ENCODE measurements at places on chromosomes 1 and 21.

DNA sequence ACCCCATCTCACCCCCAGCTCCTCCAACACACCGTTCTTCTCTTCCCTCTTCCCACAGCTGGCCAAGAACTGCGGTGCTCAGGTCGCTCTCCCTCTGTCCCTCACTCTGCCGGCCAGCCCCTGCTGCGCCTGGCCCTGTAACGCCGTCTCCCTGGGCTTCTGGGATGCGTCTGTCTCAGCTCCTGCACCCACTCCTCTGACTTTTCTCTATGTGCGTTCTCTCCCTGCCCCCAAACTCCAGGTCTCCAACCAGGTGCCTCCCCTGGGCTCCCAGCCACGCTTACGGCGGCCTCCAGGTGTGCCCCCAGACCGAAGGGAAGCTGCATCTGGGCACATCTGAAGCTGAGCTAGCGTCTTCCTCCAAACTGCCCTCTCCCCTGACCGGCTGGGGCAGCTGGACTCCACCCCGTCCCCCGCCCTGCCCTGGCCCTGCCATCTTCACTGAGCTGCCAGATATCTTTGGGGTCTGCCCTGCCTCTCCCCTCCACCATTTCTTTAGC, 2.6 kb downstream of the KRTAP10-12 start:
- DNase-seq, result no peak

DNA sequence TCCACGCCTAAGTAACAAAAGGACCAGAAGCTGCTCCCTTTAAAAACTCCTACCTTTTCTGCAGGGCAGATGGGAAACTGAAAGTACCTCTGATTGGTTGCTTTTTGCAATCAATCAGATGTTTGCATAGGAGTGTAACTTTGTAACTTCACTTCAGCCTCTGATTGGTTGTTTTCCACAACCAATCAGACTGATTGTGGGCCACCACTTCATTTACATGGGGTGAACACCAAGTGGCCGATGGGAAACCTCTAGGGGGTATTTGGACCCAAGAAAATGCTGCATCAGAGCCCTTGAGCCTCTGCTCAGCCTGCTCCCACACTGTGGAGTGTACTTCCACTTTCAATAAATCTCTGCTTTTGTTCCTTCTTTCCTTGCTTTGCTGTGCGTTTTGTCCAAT, 32.8 kb upstream of the CD1D start:
- DNase-seq, result no peak

- no peak for DNase-seq
Observed at GRCh38 chr1:69191335-69191734, 376.4 kb upstream of the LRRC7 start.

- no peak for DNase-seq
Observed at GRCh38 chr1:210262167-210262896, 29.7 kb downstream of the SERTAD4 start.

DNA sequence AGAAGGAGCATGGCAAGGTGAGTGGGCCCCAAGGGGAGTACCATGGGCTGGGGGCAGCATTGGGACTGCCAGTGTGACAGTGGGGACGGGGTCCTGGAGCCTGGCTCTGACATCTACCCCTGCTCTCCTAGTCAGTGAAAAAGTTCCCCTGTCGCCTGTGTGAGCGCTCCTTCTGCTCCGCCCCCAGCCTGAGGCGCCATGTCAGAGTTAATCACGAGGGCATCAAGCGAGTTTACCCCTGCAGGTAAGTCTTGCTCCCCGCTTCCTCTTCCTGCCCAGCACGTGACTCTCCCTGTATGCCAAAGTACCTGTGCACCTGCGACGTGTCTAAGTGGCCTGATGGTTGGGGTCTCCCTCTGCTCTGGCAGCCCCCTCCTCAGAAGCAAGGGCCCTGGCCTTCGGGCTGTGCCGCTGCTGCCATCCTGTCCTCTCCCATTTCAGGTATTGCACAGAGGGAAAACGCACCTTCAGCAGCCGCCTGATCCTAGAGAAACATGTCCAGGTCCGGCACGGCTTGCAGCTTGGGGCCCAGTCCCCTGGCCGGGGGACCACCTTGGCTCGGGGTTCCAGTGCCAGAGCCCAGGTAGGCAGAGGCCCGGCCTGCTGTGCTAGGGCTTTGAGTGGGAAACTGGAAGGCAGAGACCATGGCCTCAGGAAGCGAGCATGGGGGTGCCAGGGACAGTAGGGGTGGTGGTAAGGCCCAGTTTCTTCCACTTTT, 8.1 kb downstream of the ZNF687 start:
- DNase-seq, result no peak

GRCh38 chr21:35225573-35225972, 176.5 kb upstream of the RUNX1 start:
- DNase-seq, result no peak

- DNase-seq, result no peak
Observed at GRCh38 chr1:18085387-18086074, 22.1 kb upstream of the IGSF21 start.

- peak; percentile 53 for DNase-seq
Observed at GRCh38 chr1:160951443-160952128, 3.0 kb downstream of the ITLN2 start.

DNA sequence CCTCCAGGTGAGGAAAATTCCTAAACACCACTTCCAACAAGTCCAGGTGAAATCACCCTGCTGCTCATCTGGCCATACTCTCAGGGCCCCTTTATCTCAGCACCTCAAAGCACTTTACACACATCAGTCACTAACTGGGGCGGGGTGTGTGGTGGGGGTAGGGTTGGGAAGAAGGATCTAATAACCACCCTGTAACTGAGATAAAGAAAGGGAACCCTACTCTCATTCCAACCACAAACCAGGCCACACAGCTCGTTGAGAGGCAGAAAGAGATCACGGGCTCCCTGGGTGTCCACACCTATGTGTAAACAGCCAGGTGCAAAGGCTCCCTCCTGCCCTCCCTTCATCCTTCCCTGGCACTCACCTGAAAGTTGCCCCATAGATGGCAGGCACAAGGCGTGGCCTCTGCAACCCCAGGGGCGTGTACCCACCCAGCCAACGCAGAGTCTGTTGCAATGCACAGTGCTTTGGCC, 20.4 kb downstream of the GPR161 start:
- DNase-seq, result no peak

DNA sequence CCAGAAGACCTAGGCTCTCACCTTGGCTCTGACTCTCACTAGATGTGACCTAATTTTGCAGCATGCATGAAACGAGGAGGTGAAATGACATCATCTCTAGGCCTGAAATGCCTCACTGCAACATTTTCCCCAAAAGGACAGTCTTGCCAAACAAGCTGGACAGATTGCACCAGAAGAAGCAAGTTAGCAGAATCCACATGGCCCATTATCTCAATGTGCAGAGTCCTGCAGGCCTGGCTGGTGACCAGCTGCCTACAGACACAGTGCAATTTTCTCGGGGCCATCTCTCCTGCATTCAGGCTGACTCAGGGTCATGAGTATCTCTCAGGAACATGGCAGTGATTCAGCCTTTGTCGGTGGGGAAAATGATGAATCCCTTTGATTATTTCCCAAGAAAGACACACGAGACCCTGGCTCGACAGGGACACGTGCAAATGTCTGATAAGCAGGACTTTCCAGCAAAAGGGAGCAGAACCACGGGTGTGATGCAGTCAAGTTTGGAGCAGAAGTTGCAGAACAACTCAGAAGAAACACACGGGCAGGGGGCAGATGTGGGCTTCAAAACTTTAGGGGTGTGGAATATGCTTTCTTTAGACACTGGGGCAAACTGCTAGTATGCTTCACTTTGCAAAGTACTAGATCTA, 38.7 kb downstream of the TRIM67 start:
- no peak for DNase-seq

- DNase-seq, result no peak
Observed at GRCh38 chr21:44966135-44967081, 26.6 kb downstream of the SLX9 start.

- no peak for DNase-seq
Observed at GRCh38 chr1:197544130-197544529, 231.2 kb downstream of the DENND1B start.

- no peak for DNase-seq
Observed at GRCh38 chr1:48859456-48859855, 82.8 kb upstream of the BEND5 start.

GRCh38 chr1:223393275-223394214, at the start of gene CCDC185:
Gene CCDC185, plus strand, starts transcription at chr1:223393415. Its CDS starts 61 bp downstream, at chr1:223393476.
- no peak for DNase-seq

- no peak for DNase-seq
Observed at GRCh38 chr21:16851054-16851453, 661.8 kb upstream of the CXADR start.

GRCh38 chr21:44898851-44899767, 21.6 kb downstream of the ITGB2 start:
- DNase-seq, result no peak

GRCh38 chr1:43951021-43951985, 4.6 kb downstream of the IPO13 start:
- no peak for DNase-seq

- no peak for DNase-seq
Observed at GRCh38 chr21:37821786-37822450, 94.3 kb downstream of the KCNJ6 start.

DNA sequence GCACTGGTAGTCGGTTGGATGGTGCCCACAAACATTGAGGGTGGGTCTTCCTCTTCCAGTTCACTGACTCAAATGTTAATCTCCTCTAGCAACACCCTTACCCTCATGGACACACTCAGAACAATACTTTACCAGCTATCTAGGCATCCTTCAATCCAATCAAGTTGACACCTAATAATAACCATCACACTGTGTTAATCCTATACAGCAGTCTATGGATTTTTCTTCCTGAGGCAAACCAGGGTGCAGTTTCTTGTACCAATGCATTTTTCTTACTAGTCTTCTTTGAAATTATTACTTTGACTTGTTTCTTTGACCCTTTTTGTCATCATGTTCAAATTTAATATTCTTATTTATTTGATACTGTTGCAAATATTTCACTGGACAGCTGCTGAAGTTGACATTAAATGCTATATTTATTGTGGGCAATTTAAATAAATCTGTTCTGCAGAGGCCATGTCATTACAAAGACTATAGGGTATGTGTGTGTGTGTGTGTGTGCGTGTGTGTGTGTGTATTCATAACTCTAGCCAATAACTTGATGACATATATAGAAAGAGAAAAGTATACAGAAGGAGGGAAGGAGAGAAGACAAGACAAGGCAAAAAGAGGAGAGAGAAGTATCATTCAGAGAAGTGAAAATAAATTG, 884.8 kb upstream of the NEGR1 start:
- no peak for DNase-seq

- no peak for DNase-seq
Observed at GRCh38 chr1:228307218-228308023, 99.2 kb downstream of the TRIM11 start.

DNA sequence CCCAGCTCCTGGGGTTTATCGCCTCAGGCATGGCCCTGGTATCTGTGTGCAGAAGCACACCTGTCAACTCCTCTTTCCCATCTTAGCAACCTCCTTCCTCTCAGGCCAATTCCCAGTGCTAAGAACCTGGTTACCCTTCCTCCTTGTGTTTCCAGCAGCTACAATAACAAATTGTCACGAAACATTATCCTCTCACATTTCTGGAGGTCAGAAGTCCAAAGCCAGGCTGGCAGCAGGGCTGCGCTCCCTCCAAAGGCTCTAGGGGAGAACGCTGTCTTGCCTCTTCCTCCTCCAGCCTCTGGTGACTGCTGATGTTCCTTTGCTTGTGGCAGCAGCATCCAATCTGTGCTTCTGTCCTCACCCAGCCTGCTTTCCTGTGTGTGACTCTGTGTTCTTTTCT, 10.7 kb upstream of the MRPS14 start:
- no peak for DNase-seq

DNA sequence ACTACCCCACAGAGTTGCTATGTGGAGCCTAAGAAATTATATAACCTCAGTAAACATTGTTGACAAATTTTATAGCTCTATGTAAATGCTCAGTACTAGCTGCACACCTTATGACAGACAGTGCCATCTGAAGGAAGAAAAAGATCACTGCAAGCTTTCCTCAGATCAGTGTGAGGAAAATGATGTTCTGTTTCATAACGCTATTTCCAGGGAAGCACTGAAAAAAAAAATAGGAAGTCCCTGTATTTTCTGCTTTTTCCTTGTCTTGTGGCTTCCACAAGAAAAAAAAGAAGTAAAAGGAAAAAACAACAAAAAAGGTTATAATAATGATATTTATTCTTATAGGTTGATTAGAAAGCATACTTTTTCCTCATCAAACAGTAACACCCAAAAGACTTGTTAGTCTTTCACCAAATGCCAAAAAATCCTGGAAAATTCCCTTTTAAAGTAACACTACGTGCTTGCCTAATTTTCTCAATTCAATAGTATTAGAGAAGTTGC, 23.2 kb downstream of the LYST start:
- no peak for DNase-seq

DNA sequence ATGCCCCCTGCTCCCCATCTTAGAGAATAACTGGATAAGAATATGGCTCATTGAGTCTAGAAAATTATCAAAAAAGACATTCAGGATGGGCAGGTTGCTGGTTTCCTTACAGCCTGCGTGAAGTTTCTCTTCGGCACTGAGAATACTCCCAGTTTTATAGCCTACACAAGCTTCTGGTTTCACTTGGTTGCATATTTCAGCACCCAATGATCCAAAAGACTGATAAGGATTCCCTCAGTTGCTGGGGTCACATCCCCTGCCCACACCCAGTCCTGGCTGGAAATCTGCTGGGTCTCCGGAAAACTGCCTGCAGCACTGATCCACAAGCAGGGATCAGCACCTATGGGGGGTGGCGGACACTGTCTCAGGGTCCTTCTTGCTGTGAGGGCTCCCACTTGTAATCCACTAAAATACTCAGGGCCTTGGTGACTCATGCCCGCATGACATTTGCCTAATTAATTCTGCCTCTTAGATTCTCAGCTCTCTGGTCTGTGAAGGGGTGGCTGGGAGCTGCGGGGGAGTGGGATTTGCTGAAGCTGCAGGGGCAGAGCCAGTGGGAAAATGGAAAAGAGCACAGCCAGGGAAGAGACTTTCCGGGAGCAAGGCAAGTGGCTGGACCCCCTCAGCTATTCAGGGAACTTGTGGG, 142.5 kb downstream of the ZNF648 start:
- DNase-seq, result no peak

DNA sequence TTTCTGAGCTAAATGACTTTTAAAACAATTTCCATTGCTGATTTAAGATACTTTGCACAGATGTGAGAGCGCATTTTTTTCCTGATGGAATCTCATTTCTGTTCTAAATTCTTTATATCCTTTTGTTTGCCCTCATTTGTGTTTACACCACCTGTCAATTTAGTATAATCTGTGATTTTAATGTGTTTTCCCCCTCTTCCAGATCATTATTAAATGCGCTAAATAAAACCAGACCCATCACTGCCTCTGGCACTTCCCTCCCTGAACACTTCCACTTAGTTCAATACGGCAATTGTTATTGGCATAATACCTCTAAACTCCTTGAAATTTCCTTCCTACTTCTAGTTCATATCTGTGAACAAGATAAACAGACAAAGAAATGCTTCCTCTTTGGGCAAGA, 186.9 kb upstream of the ADGRL2 start:
- DNase-seq, result no peak

All from stimulated activated CD4-positive, alpha-beta T cell treated with anti-CD3 and anti-CD28 coated beads, Interleukin-12 subunit alpha, Interleukin-12 subunit beta, amount 100 ng/mL, for 48 hours (primary cell).